H54 (cell line): ENCODE measurements at places on chromosomes 3 and 15.

GRCh38 chr3:193922034-193922774 lies 213.7 kb upstream of the HES1 start:
- DNase-seq: no peak

- no peak for DNase-seq
Observed at GRCh38 chr3:23740517-23740965, 65.2 kb upstream of the UBE2E1 start.

DNA sequence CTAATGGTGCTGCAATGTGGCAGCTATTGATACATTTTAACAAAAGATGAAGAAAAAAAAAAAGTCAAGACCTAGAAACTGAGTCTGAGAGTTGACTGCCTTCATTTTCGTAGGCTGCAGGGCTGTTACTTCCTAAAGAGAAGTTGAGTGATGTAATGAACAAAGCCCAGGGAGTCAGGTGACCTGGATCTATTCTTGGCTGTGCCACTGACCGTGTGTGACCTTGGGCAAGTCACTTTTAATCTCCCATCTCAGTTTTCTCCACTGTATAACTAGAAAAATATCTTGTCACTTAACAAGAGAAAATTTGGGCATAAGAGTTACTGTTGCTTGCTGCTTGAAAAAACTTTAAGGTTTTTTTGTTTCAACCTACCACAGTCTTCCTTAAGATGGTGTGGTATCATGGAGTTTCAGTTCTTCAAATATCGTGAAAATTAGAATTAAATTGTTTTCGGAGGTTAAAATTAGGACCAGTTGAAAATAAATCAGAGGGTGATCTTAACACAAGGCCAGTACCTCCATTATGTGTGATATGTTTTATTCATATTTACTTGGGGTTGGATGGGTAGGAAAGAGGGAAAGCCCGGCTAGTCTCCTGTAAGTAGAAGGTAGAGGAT lies 5.8 kb downstream of the FMN1 start:
- no peak for DNase-seq

- no peak for DNase-seq
Observed at GRCh38 chr3:194001-194400, 2.6 kb upstream of the CHL1 start.

- DNase-seq: no peak
Observed at GRCh38 chr3:110311541-110311940, 760.1 kb upstream of the NECTIN3 start.

GRCh38 chr3:41477399-41478014 lies 278.2 kb downstream of the CTNNB1 start:
- DNase-seq: no peak

DNA sequence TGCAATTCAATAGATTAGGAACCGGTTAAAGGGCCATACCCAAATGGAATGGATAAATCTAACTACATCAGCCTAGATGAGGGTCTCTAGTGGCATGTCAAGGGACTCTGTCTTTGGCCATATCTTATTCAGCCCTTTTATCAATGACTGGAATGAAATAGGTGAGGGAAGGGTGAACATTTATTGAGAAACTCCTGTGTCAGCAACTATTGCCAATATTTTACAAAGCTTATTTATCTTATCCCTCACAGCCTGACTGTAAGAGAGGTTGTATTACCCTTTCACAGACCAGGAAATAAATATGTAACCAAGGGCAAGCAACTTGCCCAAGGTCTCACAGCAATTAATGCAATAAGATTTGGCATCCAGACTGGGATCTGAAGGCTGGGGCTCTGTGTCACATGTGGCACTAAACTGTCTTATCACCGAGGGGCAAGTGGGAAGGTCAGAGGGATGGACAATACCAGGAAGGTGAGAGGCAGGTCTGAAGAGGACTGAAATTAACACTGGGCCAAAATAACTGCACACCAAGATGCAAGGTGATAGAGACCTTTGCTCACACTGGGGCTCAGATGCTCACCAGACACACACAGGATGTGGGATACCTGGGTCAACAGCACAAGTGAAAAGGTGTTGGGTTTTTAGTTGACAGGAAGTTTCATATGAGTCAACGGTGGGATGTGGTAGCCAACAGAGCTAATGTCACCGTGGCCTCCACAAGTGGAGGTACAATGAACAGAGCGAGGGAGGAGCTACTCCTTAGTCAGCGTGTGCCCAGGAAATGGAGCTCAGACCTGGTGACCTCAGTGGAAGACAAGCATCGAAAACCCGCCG lies 261.3 kb downstream of the RPLP1 start:
- DNase-seq: no peak

DNA sequence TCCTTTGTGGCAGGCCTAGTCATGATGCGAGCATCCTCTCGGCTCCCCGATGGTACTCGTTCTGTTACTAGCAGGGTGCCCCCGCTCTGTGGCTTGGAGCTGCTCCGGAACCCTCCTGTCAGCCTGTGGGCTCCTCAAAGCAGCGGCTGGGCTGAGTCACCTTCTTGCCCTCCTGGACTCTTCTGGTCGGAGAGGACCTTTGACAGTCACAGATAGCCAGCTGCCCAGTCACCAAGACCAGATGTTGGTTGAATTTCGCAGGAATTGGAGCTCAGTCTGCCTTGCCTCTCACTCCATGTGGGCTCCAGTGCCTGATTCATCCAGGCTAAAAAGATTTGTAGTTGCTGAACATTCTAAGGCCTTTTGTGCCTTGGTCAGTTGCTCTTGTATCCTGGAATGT lies 94.5 kb downstream of the CHCHD6 start:
- DNase-seq: no peak

DNA sequence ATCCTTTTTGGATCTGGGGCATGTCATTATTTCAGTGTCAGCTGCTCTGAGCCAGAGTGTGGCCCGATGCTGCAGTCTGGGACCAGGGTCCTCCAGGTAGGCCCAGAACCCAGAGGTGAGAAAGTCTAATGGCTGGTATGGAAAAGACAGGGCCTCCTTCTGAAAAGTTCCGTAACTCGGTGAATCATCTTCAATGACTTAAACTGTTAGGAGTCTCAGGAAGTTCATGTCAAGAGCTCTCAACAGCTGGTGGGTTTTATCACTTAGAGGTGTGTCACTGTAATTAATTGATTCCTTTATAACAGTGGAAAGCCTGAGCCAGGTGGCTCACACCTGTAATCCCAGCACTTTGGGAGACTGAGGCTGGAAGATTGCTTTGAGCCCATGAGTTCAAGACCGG lies 28.5 kb upstream of the PDE8A start:
- no peak for DNase-seq

GRCh38 chr3:190619761-190620160 lies 105.9 kb downstream of the IL1RAP start:
- no peak for DNase-seq

DNA sequence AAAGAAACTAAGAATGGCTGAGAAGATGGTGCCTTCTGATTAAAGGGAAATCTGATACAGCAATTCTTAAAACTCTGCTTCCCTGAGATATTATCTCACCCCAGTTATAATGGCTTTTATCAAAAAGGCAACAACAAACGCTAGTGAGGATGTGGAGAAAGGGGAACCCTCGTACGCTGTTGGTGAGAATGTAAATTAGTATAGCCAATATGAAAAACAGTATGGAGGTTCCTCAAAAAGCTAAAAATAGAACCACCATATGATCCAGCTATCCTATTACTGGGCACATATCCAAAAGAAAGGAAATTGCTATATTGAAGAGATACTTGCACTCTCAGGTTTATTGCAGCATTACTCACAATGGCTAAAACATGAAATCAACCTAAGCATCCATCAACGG lies 65.1 kb downstream of the GOLIM4 start:
- no peak for DNase-seq

DNA sequence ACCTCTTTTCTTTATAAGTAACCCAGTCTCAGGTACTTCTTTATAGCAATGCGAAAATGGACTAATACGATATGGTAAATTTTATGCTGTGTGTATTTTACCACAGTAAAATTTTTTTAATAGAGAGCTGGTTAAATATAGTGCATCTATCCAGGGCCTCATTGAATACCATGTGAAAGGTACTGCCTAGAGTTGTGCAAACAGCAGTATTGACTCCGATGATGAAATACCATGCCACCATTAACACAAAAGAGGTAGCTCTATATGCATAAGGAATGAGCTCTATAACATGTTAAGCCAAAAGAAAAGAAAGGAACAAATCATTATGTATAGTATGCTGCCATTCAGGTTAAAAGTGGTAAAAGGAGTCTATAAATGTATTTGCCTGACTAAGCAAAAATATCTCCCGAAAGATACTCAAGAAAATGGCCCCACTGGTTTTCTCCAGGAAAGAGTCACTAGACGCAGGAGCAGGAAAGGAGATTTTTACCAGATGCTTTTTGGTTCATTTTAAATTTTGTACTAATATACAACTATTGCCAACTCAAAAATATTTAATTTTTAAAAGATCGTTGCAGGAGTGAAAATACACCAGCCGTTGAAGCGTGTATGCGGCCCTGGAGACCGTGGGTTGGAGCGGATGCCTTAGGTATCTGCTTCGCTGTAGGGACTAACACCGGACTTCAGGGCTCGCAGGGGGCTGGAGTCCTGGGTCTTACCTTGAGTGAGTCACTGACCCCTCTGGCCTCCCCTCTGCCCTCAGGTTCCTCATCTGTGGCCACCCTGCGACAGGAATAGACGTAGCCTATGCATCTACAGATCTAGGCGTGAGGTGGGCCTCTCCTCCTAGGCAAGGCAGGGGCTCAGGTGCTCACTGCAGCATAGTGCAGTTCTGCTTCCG lies 120.1 kb downstream of the CHSY1 start:
- no peak for DNase-seq

GRCh38 chr3:22569570-22569969 lies 633.6 kb upstream of the UBE2E2 start:
- DNase-seq: no peak

DNA sequence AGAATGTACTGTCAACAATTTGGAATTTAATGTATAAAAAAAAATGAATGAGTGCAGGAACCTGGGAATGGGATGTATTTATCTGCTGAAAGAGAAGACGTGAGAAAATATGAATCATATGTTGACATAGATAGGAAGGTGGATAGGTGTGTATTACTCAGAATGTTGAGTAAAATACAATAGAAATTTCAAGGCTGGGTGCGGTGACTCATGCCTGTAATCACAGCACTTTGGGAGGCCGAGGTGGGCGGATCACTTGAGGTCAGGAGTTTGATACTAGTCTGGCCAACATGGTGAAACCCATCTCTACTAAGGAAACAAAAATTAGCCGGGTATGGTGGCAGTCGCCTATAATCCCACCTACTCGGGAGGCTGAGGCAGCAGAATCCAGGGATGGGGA lies 202.8 kb downstream of the CADM2 start:
- DNase-seq: no peak

- no peak for DNase-seq
Observed at GRCh38 chr15:57727031-57727430, 20.5 kb downstream of the POLR2M start.

GRCh38 chr15:101020451-101020850 lies 101.3 kb downstream of the LRRK1 start:
- no peak for DNase-seq

- peak; percentile 43 for DNase-seq
Observed at GRCh38 chr15:39195961-39196486, 384.9 kb upstream of the THBS1 start.

GRCh38 chr15:83533410-83533962 lies 86.3 kb downstream of the SH3GL3 start:
- no peak for DNase-seq

DNA sequence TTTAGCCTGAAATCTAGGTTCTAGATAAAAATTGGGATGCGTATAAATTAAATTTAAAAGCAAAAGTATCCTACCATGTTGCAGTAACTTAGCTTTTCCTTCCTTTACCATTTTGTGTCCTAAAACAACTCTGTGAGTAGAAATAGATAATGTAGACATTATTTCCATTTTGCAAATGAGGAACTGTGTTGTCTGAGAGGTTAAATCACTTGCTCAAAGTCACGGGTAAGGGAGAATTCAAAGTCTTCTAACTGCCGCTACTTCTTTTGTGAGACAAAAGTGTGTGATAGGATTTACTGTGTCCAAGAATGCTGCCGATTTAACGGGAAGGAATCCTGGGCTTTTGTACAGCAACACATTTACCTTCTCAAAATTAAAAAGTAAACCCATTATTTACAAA lies 40.7 kb downstream of the MYO1E start:
- DNase-seq: no peak

DNA sequence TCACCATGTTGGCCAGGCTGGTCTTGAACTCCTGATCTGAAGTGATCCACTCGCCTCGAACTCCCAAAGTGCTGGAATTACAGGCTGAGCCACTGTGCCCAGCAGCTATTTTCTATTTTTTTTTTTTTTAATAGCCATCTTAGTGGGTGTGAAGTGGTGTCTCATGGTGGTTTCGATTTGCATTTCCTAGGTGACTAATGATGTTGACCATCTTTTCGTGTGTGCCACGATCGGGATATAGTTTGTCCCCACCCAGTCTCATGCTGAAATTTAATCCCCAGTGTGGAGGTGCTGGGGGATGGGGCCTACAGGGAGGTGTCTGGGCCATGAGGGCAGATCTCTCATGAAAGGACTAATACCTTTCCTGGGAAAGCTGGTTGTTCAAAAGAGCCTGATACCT lies 41.8 kb upstream of the MUC13 start:
- DNase-seq: no peak

GRCh38 chr15:56320316-56320715 lies 44.9 kb upstream of the TEX9 start:
- no peak for DNase-seq

DNA sequence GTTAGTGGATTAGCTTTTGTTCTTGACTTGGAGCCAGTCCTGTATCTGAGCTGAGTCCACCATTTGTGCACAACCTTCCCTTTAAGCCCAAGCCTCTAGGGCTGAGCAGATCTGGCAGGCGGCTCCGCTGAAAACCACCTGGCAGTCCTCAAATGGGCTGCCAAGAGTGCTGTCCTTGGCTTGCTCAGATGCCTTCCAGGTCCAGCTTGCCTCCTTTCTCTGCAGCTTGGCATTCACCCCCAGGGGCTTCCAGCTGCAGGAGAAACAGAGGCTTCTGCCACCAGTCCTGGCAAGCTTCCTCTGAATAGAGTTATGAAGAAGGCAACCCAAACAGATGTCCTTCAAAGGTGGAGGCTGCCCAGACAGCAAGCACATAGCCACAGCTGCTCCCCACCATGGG lies 96.7 kb downstream of the LRTM1 start:
- DNase-seq: no peak

DNA sequence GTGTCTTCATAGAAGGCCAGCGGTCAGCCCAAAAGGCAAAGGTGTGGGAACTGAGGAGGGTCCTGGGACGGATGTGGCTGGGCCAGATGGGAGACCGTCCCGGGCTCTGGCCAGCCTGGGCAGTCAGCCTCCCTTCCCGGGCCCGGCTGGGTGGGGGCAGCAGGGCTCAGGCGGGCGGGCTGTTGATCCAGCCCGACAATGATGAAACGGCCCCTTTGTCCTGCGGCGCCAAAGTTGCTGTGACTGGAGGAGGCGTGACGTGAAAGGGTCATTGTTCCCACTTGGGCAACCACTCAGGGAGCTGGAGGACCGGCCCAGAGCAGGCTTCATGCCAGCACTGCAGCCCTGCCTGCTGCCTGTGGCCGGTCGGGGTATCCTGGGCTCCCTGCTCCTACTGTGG lies 16.5 kb downstream of the DUSP7 start:
- DNase-seq: no peak
